ENCODE measurements at places on chromosomes 1 and 21.

DNA sequence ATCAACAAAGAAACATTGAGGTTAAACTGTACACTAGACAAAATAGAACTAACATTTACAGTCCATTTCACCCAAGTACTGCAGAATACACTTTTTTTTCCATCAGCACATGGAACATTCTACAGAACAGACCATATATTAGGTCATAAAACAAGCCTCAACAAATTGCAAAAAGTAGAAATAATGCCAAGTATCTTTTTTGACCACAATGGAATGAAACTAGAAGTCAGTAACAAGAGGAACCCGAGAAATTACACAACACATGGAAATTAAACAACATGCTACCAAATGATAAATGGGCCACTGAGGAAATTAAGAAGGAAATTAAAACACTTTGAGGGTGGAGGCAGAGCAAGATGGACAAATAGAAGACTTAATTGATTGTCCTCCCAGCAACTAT, 8.4 kb upstream of the C1orf185 start:
- DNase-seq, result no peak

DNA sequence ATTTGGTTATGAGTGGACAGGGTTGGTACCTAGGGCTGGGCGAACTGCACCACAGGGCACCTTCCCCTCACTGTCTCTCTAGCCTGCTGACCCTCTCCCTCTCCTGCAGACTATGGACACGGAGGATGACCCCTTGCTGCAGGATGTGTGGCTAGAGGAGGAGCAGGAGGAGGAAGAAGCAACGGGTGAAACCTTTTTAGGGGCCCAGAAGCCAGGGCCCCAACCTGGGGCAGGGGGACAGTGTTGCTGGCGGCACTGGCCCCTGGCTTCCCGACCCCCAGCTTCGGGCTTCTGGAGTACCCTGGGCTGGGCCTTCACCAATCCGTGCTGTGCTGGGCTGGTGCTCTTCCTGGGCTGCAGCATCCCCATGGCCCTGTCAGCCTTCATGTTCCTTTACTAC, 21.9 kb downstream of the DISP3 start:
- no peak for DNase-seq

DNA sequence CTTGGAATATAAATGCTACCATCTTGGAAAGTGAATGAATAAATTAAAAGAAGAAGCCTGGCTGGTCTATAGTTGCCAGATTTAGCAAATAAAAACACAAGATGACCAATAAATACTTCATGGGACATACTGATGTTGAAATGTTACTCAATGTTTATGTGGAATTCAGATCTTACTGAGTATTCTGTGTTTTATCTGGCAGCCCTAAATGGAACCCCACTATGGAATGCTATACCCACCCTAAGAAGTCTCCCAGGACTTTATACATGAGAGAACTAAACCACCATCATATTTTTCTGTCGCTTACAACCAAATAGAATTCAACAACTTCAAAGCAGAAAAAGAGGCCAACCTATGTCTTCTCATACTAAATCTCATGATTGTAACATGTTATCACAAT, 177.6 kb upstream of the HMCN1 start:
- DNase-seq, result no peak

GRCh38 chr1:156705321-156705917, at the start of gene CRABP2:
Gene CRABP2, minus strand, starts transcription at chr1:156705583. Its CDS starts 137 bp downstream, at chr1:156705446.
- no peak for DNase-seq

DNA sequence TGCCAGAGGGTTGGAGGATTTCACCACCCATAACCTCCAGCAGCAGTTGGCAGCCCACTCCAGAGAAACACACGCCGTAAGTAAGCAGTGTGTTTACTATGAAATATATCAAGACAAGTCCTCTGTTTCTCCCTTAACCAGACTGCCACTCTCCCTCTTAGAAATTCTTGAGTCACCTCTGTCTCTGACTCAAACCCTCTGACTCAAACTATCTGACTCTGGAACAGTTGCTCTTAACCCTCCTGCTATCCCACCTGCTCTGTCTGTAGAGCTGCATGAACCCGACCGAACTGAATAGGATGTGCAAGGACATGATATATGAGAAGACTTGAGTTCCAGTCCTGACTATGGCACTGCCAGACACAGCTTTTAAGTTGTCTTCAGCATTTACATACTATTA, 14.1 kb downstream of the INPP5B start:
- DNase-seq, result no peak

DNA sequence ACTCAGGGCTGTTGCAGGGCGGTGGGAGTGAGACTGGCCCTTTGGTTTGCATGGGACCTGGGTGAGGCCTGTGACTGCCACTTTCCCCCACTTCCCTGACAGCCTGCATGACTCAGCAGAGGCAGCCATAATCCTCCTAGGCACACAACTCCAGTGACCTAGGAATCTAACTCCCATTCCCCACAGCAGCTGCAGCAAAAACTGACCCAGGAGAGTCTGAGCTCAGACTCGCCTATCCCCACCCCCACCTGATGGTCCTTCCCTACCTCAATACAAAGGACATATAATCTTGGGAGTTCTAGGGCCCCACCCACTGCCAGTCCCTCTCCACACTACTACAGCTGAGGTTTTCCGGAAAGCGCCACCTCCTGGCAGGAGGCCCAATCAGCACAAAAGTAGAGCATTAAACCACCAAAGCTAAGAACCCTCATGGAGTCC, 26.7 kb downstream of the NDC1 start:
- DNase-seq, result no peak

DNA sequence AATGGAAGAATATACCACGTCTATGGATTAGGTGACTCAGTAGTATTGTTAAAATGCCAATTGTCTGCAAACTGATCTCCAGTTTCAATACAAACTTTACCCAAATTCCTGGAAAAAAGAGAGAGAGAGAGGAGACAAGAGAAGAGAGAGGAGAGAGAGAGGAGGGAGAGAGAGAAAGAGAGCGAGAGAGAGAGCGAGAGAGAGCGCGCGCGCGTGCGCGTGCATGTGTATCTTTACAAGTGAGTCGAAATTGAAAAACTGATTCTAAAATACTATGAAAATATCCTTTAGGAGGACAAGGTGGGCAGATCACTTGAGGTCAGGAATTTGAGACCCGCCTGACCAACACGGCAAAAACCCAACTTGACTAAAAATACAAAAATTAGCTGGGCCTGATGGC, 65.2 kb downstream of the CDC42BPA start:
- DNase-seq, result no peak

DNA sequence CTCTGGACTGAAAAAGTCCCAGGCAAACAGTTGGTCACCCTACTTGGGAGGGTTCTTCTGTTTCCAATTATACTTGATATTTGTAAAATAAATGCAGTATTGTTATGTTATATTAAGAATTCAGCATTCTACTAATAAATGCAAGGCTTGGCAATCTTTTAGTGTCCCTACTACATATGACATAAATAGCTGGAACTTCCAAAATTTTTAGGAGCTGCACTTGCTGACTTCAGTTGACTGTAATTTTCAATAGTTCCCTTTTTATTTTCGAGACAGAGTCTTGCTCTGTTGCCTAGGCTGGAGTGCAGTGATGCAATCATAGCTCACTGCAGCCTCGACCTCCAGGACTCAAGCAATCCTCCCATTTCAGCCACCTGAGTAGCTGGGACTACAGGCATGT, 20.0 kb downstream of the FOXD3 start:
- DNase-seq, result no peak

- no peak for DNase-seq
Observed at GRCh38 chr1:170414989-170415709, 116.8 kb upstream of the GORAB start.

GRCh38 chr1:95139039-95139438, 21.9 kb downstream of the TLCD4 start:
- no peak for DNase-seq

Measured in GM18507 (cell line).